Endothelial cell of umbilical vein (primary cell): ENCODE measurements at places on chromosomes 12 and 14. TPM values are rescaled to one million over a fixed set of nuclear protein-coding genes. Genes with fewer than 3 reads are reported as not detected.

Gene FAR2
- 61.7 and 66.3 TPM in 2 replicates for total RNA-seq

DNA sequence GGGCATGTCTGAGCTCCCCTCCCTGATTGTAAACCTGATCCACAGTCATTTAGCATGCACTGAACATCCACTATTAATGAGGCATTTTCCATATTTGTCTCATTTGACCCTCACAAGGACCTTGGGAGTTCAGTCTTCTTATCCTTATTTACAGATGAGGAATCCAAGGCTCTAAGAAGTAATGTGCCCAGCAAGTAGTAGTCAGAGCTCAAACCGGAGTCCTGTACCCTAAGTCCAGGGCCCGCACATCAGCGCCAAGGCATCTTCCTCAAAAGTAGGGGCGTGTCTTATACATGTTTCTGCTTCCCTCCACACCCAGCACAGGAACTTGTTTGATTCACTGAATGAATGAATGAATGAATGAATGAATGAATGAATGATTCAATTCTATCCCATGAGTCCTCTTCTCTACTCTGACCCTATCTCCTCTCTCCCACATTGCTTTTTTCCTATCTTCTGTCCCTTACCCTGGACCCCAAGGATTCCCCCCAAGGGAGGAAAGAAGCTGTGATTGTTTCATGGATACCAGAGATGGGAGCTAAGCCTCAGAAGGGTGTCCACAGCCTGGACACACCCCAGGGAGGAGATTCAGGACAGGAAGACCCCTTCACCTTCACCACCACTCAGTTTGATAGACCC lies 21.8 kb upstream of the KRT8 start:
- no peaks in the 10 kb centered on the region for H3K27me3 ChIP-seq
- H3K4me1 ChIP-seq, result peaks cover 34% of the 10 kb centered on the region
- no peaks in the 10 kb centered on the region for H3K36me3 ChIP-seq

DNA sequence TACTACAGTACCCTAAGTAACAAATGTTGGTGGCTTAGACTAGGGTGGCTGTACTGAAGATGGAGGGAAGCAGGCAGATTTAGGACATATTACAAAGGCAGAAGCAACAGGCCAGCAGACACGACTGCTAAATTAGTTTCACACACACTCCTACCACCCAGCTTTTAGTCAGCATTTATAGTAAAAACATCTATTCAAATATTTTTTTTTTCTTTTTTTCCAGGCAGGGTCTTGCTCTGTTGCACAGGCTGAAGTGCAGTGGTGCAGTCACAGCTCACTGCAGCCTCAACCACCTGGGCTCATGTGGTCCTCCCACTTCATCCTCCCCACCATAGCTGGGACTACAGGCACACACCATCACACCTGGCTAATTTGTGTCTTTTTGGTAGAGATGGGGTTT lies 72.9 kb downstream of the CDK17 start:
- no peaks in the 10 kb centered on the region for H3K4me1 ChIP-seq
- DNase-seq, result no peak
- H3K27me3 ChIP-seq, result no peaks in the 10 kb centered on the region
- H3K36me3 ChIP-seq, result peaks cover 29% of the 10 kb centered on the region

DNA sequence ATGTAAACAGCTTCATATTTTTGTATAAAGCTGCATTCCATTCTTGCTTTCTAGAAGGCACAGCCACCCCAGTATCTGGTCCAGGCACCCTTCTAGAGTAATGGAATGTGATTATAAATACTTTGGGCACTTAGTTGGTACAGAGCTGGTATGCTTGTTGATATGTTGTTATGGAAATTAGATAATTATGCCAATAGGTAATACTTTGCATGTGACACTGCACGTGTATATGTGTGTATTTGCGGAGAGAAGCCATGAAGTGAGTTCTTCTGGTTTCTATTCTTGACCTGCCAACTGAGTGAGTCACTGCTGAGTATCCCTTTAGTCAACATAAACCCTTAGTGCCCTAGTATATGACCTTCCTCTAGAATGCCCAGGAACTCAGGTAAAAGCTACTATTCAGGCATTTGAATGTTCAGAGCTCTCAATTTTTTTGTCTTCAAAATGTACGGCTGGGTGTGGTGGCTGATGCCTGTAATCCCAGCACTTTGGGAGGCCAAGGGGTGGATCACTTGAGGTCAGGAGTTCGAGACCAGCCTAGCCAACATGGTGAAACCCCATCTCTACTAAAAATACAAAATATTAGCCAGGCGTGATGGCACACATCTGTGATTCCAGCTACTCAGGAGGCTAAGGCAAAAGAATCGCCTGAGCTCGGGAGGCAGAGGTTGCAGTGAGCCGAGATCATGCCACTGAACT lies 6.2 kb upstream of the TCP11L2 start:
- no peaks in the 10 kb centered on the region for H3K27me3 ChIP-seq
- peaks cover 6% of the 10 kb centered on the region for H3K4me1 ChIP-seq
- H3K4me3 ChIP-seq, result no peak overlapping the region
- no peaks in the 10 kb centered on the region for H3K36me3 ChIP-seq
- no peak for DNase-seq

- DNase-seq, result no peak
- no peaks in the 10 kb centered on the region for H3K27me3 ChIP-seq
- H3K36me3 ChIP-seq, result peaks cover 16% of the 10 kb centered on the region
- H3K4me3 ChIP-seq, result no peak overlapping the region
These were observed 7.8 kb downstream of the RPAP3 start for GRCh38 chr12:47698055-47698454.

DNA sequence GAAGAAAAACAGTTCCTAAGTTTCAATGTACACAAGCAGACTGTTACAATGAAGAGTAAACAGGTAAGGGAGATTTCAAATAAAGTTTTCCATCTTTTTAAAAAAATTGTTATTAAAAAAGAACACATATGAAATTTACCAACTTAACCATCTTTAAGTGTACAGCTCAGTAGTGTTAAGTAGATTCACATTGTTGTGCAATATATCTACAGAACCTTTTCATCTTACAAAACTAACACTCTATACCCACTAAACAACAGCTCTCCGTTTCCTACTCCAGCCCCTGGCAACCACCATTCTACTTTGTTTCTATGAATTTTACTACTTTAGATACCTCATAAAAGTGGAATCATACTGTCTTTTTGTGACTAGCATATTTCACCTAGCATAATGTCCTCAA lies 139.5 kb downstream of the SLC25A21 start:
- H3K36me3 ChIP-seq, result no peaks in the 10 kb centered on the region
- no peaks in the 10 kb centered on the region for H3K27me3 ChIP-seq
- no peak for DNase-seq
- no peak overlapping the region for H3K4me3 ChIP-seq

- H3K4me1 ChIP-seq, result peaks cover 35% of the 10 kb centered on the region
- no peak overlapping the region for H3K27ac ChIP-seq
- no peaks in the 10 kb centered on the region for H3K27me3 ChIP-seq
These were observed 7.0 kb downstream of the MLXIP start for GRCh38 chr12:122085591-122085990.

Gene CCDC60
- not detected in 2 replicates for total RNA-seq

- H3K36me3 ChIP-seq, result no peaks in the 10 kb centered on the region
- H3K4me3 ChIP-seq, result no peak overlapping the region
- H3K27ac ChIP-seq, result no peak overlapping the region
These were observed 205.5 kb upstream of the IGF1 start for GRCh38 chr12:102685841-102686240.

Gene TMEM117
- 2.7 and 3.8 TPM in 2 replicates for total RNA-seq
